ENCODE measurements at places on chromosomes 4 and X. TPM values are rescaled to one million over a fixed set of nuclear protein-coding genes. Genes with fewer than 3 reads are reported as not detected.

Gene GIMD1
- total RNA-seq = not detected

Gene DCAF8L2
- not detected for total RNA-seq

Gene PCDH10
- total RNA-seq = 1.3 TPM

Gene ADGRL3
- 1.1 TPM for total RNA-seq

- peak; percentile 14 for DNase-seq
Measured at GRCh38 chr4:19486400-19486799, 765.3 kb upstream of the SLIT2 start.

- no peak for DNase-seq
Measured at GRCh38 chr4:53089936-53090729, 228.0 kb downstream of the RASL11B start.

DNA sequence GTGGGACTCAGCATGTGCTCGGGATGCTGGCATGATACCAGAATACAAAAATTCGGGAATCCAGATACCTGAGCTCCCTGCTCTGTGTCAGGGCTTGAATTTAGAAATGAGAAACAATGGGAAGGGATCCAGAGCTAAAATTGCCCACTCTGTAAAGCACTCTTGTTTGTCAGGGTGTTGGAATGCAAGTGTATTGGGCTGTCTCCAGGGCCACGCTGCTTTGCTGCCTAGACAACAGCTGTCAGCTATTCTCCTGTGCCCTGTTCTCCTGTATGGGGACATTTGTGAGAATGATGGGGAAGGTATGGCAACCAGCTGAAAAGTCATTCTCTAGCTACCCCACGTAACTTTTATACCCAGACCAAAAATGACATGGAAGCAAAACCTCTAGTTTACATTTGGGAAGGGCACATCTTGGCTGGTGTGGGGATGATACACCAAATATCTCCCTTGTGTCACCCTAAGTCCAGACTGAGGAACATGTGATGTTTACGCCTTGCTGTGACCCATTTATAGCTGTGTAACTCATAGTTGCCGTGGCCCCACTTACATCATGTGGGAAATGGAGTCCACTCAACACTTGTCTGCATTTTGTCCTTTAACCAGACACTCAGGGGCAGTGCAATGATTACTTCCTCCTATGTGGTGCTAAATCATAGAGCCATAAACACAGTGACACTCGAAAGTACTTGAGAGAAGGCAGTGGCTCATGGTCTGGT lies 46.6 kb downstream of the SMPX start:
- no peak for DNase-seq

- DNase-seq = no peak
Measured at GRCh38 chr4:67332627-67333026, 212.7 kb downstream of the CENPC start.

GRCh38 chr4:87410679-87411078 lies 11.7 kb upstream of the NUDT9 start:
- DNase-seq = no peak

GRCh38 chr4:7978907-7979651 lies 39.4 kb upstream of the AFAP1 start:
- DNase-seq = no peak

- DNase-seq = no peak
Measured at GRCh38 chrX:13266641-13267345, 53.1 kb downstream of the ATXN3L start.
